ENCODE measurements at places on chromosomes 3 and 15.

- ATAC-seq: no peak
Observed at GRCh38 chr3:15753056-15753710, 44.6 kb downstream of the ANKRD28 start.

- no peak for ATAC-seq
Observed at GRCh38 chr3:124707656-124708062, 22.6 kb upstream of the UMPS start.

DNA sequence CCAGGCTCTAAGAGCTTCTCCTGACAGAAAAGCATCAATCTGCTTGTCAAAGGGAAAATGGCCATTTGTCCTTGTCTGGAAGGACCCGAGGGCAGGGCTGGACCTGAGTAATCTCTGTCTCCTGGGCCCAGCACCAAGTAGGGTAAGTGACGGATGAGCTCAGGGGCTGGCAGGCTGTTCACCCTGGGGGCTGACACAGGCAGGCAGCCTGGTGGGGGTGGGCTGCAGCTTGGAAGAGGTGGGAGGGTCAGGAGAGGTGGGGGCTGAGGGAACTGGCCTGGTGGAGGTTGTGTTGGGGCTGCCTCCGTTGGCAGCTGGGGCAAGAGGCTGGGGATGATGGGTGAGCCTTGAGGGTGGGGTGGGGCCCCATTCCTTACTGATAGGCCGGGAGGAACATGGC lies 42.3 kb upstream of the ADPGK start:
- ATAC-seq: no peak

- ATAC-seq: no peak
Observed at GRCh38 chr15:55872471-55872870, 120.9 kb downstream of the NEDD4 start.

GRCh38 chr3:121748680-121749275 lies 763 bp downstream of the GOLGB1 start:
- ATAC-seq: peak; percentile 51

DNA sequence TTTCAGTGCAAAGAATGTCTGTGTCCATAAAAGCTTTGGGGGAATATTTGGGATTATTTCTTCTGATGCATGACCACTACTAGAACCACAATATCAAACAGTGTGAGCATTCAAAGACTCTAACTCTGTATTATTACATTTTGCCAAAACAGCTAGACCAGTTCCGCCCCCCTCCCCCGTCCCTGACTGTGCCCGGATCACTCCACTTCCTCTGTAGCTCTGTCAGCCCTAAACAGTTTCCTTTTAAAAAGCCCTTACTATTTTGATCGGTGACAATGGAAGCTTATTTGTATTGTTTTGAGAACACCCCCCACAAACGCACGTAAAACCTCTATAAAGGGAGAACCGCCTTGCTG lies 36.6 kb upstream of the EPHB3 start:
- ATAC-seq: peak; percentile 42

DNA sequence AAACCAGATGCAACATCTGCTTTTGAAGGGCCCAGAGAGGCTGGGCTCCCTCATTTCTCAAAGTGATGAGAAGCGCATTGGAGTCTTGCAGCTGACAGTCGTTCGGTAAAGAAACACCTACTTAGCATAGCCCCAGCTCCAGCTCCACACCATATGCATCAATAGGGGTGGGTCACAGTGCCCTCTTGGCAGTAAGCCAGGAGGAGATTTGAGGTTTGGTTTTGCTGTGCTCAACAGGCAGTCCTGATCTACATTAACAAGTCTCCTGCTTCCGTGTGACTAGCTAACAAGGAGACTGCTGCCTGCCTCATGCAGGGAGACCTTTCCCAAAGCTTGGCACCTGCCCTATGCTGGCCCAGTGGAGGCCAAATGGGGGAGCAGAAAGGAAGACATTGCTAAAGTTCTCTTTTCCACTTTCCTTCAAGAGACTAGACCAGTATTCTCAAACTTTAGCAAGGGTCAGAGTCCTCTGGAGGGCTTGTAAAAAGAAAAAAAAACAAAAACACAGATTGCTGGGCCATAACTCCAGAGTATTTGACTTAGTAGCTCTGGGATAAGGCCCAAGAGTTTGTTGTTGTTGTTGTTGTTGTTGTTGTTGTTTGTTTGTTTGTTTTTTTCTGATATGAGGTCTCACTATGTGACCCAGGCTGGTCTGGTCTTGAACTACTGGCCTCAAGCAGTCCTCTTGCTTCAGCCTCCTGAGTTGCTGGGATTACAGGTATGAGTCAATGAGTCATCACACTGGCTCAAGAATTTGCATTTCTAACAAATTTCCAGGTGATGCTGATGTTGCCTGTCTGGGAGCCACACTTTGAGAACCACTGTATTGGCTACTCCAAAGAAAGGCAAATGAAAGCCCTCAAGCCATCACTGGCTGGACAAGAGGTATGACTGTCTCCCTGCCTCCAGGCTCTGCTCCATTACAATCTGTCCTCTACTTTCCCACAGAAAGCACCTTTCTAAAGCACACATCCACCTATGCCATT lies 294.9 kb downstream of the RORA start:
- ATAC-seq: no peak

DNA sequence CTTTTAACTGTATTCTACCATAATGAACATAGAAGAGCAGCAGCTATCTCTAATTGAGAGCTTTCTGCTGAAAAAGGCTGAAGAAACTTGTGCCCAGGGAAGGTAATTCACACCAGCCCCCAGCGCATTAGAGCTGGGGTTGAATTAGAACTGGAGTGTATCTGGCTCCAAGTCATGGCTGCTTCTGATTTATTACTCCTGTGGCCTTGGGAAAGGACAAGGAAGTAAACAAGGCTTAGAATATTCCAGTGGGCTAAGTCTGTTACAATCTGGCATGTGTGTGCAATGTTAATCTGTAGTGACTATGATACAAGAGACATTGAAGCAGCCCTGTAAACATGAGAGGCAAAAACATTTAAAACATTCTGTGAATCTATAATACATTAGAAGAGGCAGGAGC lies 18.1 kb downstream of the CPA3 start:
- no peak for ATAC-seq

- peak; percentile 68 for ATAC-seq
Observed at GRCh38 chr3:35733341-35733740, 94.0 kb downstream of the ARPP21 start.

- ATAC-seq: peak; percentile 40
Observed at GRCh38 chr3:48219543-48219942, 3.8 kb upstream of the CAMP start.

DNA sequence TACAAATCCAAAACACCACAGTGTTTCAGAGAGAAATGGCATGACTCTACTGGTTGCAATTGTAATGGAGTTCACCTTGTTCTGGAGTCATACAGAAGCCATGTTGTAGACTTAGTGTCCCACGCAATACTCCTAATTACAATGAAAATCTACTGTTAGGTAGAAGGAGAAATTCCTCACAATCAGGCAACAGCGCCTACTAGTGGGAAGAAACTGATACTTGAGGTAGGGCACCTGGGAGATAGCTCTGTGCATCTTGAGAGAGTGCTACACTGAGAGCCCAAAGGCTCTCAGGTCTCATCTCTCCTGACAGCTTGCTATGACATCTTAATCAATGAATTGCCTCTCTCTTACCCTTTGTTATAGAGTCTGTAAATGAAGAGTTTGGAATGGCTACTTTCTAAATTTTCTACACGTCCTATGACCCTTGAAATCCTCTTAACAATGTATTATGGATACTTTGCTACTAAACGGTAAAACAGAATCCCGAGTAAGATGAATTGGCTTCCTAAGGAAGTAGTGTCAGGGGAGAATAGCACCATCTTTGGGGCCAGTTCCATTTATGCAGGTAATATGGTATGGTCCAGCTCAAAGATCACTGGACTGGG lies 422.7 kb upstream of the TPRG1 start:
- peak; percentile 55 for ATAC-seq

DNA sequence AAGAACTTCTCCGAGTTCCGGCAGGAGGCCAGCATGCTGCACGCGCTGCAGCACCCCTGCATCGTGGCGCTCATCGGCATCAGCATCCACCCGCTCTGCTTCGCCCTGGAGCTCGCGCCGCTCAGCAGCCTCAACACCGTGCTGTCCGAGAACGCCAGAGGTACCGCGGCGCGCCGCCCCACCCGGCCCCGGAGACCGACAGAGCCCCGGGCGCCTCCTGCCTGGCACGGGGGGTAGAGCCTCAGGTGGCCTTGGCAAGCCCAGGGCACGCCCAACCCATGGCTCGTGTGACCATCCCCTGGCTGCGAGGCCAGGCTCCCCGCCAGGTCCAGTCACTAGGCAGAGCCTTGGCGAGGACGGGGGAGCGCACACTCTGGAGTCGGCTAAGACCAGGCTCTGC lies 134.1 kb downstream of the LRRK1 start:
- no peak for ATAC-seq

GRCh38 chr3:187314176-187314575 lies 22.6 kb upstream of the MASP1 start:
- ATAC-seq: no peak

GRCh38 chr3:123339302-123339701 lies 109.6 kb downstream of the ADCY5 start:
- ATAC-seq: no peak

DNA sequence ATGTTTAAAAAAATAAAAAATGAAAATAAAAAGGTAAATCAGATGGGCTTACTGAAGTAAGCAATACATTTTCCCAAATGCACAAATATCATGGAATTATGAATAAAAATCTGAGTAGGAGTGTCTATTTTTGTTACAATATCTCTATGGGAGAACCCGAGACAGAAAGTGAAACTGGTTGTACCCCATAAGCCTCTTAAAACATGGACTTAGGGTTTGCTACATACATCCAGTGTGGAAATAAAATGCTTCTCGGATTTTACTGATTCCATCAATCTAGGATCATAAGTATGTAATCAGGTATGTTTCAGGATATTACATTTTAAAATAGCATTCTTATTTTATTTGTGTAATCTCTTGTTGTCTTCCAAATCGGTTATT lies 177.8 kb upstream of the CDIN1 start:
- no peak for ATAC-seq

DNA sequence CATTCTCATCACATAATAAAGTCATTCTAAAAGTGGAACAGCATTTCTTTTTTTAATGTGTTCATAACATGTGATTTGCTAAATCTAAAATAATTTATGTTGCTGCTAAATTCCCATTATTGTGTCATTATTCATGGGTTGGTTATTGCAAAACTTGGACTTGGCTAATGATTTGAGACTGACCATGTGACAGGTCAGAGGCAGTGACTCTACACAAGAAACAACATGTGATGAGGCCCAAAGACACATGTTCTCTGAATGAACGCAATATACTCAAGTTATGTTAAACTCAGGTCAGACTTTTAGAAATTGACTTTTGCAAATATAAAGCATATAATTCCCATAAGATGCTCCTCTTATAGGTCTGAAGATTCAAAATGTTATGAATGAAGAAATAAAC lies 566.1 kb downstream of the TBL1XR1 start:
- ATAC-seq: no peak

DNA sequence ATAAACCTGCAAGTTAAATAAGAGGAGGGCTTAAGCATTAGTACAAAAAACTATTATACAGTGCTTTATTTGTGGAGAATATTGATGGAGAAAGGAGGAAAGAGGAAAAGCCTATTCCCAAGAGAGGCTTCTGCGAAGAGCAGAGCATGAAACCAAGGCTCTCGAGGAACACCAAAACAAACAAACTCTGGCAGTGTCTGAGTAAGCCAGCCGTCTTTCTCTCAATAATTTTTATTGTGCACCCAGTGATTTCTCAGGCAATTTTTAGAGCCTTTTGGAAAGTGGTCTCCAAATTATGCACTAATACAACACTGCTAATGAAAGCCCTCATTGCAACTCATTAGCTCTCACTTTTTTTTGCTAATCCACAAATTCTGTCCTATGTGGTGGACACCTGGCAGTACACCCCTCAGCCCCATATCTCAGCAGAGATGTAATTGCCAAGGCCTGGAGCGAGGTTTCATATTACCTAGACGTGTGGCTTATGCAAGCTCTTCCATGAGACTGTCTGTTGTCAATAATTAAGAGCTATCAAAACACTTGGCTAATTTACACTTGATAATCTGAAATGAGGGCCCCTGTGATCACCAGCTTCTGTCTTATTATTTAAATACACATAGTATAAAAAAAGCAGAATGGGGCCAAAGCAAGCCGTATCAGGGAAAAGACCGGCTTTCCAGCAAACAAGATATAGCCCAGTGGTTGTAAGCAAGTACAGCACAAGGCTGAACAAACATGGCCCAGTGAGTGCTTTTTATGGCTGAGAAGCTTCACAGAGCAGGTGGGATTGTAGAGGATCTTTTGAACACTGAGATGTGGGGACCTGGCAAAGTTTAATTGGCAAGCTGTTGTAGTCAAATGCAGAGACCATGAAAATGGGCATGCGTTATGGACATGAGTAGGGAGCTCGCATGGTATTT lies 216.9 kb downstream of the ROBO2 start:
- no peak for ATAC-seq

- no peak for ATAC-seq
Observed at GRCh38 chr15:95825671-95826411, 504.7 kb upstream of the NR2F2 start.

DNA sequence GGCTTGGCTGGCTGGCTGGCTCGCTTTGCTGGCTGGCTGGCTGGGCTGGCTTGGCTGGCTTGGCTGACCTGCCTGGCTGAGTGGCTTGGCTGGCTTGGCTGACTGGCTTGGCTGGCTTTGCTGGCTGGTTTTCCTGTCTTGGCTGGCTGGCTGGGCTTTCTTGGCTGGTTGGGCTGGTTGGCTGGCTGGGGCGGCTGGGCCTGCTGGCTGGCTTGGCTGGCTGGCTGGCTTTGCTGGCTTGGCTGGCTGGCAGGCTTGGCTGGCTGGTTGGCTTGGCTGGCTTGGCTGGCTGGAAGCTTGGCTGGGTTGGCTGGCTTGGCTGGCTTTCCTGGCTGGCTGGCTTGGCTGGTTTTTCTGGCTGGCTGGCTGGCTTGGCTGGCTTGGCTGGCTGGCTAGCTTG lies 435.6 kb downstream of the GOLGA6L6 start:
- no peak for ATAC-seq

- no peak for ATAC-seq
Observed at GRCh38 chr3:139715743-139716360, 38.1 kb upstream of the NMNAT3 start.

DNA sequence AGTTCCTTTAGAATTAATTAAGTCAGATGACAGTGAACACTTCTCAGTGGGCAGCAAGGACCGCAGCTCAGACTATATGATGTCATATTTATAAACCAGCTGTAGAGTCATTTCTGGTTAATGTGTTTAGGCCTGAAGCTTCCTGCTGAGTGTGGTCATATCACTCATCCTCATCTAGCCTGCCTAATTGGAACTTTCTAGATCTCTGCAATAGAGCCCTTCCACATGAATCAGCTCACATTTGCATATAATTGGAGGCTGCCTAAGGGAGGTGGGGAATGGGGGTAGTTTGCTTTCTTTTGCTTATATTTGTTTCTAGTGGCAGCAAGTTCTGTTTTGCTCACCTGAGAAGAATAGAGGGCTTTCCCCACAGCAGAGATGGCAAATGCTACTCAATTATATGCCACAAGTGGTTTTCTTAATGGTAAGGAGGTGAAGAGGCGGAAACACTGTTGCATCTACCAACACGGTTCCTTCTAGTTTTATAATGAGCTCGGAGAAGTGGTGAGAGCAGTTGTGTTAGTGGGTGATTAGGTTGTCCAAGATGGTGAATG lies 148.1 kb downstream of the KLHL25 start:
- peak; percentile 42 for ATAC-seq

GRCh38 chr3:39961230-39961629 lies 151.8 kb downstream of the MYRIP start:
- ATAC-seq: no peak
